ENCODE measurements at places on chromosomes 12 and 14.

GRCh38 chr12:42919691-42920090, 330.1 kb upstream of the PRICKLE1 start:
- peak; percentile 48 for DNase-seq

GRCh38 chr12:96408993-96409392, 8.8 kb upstream of the CDK17 start:
- DNase-seq, result no peak

DNA sequence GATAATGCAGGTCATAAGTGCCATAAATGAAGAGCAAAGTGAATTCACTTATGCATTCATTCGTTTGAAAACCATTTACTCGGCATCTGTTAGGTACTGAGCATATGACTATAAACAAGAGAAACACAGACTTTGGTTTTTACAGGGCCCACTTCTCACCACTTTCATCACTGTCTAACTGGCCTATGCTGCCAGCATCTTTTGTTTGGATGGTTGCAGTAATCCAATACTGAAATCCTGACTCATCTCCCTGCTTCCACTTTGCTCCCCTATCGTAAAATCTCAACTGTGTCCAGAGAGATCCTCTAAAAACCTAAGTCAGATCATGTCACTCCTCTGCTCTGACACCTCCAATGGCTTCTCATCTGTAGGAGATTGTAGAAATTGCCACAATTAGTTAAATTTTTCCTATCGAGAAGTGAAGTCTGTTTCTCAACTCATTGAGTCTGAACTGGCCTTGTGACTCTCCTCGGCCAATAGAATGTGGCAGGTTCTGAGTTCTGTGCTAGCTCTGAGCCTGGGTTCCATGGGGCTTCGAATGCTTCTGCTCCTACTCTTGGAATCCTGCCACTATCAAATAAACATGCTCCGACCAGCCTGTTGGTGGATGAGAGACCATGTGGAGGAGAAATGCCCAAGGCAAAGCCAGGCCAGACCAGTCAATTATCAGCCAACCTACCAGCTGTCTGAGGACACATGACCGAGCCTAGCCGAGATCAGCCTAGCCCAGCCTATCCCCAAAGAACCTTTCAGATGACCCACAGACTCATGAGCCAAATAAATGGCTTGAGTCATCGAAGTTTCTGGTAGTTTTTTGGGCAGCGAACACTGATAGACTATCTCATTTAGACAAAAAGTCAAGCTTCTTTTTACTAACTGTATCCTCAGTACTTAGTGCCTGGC, 2.2 kb upstream of the BATF start:
- no peak for DNase-seq

DNA sequence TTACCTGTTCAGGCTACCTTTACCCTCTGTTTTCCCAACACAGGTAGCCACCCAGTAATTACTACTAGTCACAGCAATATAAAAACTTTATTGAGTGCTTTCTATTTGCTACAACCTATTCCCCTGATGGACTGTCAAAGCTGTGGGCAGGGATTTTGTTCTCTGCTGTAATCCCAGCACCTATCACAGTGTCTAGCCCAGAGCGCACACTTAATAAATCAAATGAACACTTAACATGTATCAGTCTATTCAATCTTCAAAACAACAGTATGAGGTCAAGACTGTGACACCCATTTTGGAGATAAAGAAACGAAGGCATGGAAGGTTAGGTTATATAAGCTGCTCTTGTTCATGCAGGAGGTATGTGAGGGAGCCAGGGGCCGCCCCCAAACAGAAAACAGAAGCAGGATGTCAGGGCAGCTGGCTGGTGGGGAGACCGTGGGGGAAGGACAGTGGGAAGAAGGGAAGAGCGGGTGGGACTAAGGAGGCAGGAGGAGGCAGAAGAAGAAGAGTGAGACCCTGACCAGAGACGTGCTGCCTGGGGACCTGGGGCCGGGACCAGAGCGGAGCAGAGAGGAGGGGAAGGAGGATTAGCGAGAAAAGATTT, 1.7 kb downstream of the TNFRSF1A start:
- peak; percentile 46 for DNase-seq

DNA sequence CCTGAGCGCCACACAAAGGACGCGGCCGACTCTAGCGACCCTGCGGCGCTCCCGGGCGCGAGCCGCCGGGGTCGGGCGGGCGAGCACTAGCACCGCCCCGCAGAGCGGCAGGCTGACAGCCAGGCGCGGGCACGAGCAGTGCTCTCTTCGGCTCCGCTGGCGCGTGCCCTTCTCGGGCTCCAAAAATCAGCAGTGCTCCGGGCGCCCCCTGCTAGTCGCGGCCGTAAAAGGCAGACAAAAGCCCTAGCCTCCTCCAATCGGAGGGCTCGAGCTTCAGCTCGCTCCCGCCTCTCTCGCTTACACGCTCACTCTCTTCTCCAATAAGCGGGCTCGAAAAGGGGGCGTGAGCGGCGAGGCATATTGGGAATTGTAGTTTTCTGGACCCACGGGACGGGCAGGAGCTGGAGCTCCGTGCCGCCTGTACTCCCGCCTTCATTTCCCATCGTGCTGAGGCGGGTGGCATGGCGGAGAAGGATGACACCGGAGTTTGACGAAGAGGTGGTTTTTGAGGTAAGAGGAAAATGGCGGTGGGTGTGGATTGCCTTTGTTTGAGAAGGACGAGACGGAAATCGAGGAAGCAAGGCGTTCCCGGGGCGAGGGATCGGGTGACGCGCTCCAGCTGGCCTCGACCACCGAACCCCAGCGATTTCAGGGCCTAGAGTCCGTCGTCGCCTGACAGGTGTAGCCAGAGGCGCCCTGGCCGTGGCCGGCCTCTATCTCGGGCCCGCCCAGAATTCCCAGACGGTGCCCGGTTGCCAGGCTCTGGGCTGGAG, at the start of the genes FGD6 and VEZT:
Gene FGD6, minus strand, starts transcription at position 91 of the 773 bp plus-strand sequence. CDS start 227 bp downstream, outside the sequence.
Gene VEZT, plus strand, starts transcription at position 431 of the 773 bp plus-strand sequence. Its CDS starts 44 bp downstream, at position 475.
- peak; percentile 99 for DNase-seq

DNA sequence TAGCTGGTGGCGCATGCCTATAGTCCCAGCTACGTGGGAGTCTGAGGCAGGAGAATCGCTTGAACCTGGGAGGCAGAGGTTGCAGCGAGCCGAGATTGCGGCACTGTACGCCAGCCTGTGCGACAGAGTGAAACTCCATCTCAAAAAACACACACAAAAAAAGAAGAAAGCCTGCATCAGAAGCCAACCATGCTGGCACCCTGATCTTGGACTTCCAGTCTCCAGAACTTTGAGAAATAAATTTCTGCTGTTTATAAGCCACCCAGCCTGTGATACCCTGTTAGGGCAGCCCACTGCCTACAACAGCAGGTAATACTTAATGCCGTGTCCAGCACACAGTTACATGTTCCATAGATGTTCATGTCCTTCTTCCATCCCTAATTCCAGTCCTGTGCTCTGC, 62.7 kb downstream of the NDUFA12 start:
- no peak for DNase-seq

DNA sequence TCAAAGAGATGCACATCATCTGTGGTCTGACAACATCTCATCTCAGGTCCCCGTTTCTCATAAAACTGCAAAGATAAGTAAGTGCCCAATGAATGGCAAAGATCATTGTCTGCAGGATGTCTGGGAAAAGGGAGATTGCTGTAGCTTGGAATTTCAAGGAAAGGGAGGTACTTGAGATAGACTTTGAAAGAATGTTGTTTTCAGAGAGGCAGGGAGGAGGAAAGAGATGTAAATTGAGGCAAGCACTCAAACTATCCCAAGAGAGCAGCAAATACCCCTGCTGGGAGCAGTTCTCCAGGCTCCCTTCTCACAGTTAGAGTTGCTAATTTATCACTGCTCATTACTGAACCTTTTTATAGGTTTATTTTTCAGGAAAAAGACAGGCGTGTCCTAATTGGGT, 107.1 kb downstream of the MYRFL start:
- no peak for DNase-seq

DNA sequence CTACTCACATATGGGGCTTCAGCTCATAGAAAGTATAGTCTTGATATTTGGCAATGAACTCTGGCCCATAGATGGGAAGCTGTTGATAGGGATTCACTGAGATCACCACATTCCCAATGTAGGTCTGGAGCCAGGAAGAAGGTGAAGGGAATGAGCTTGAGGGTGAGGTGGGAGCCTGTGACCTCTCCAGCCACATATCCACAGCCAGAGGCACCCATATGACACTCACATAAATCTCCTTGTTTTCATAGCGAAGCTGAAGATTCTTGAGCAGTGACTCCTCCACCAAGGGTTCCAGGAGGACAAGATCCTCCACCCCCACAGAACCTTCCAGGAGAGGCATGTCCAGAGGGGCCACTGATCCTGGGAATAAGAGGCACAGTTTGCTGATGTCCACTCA, 1.9 kb downstream of the MYO1A start:
- no peak for DNase-seq
